ENCODE measurements at places on chromosomes 12 and 14. TPM values are rescaled to one million over a fixed set of nuclear protein-coding genes. Genes with fewer than 3 reads are reported as not detected.

ZFP36L1 gene
- 127 TPM for total RNA-seq

ADAM21 gene
- total RNA-seq, result 0.11 TPM

SRGAP1 gene
- 17.5 TPM for total RNA-seq

TRPV4 gene
- 1.3 TPM for total RNA-seq

FAM177A1 gene
- total RNA-seq, result 55.6 TPM

UBE3B gene
- 72.5 TPM for total RNA-seq

OXA1L gene
- total RNA-seq, result 131 TPM

CD69 gene
- total RNA-seq, result 5.4 TPM

RHOJ gene
- 10.3 TPM for total RNA-seq

ADIPOR2 gene
- 59.3 TPM for total RNA-seq

PROX2 gene
- total RNA-seq, result not detected

ZDHHC22 gene
- total RNA-seq, result not detected

COCH gene
- 0.40 TPM for total RNA-seq

CCND2 gene
- total RNA-seq, result 110 TPM

KRT79 gene
- not detected for total RNA-seq

KRT75 gene
- total RNA-seq, result not detected

CACNA2D4 gene
- 1.7 TPM for total RNA-seq

PPFIA2 gene
- 2.0 TPM for total RNA-seq

MAGOHB gene
- 15.0 TPM for total RNA-seq

TMEM253 gene
- total RNA-seq, result not detected

SCNN1A gene
- 288 TPM for total RNA-seq

ANKRD52 gene
- 17.9 TPM for total RNA-seq

NRL gene
- total RNA-seq, result 10.3 TPM

SUSD6 gene
- total RNA-seq, result 42.5 TPM

KLRB1 gene
- 0.93 TPM for total RNA-seq

PLA2G1B gene
- total RNA-seq, result not detected

CLEC2D gene
- total RNA-seq, result 10.7 TPM

KRT85 gene
- total RNA-seq, result not detected

TAS2R43 gene
- 26.2 TPM for total RNA-seq

MYF6 gene
- total RNA-seq, result not detected

ZCRB1 gene
- total RNA-seq, result 30.7 TPM

CCDC177 gene
- not detected for total RNA-seq

RAD51AP1 gene
- 0.67 TPM for total RNA-seq

EPYC gene
- not detected for total RNA-seq

ST8SIA1 gene
- total RNA-seq, result 4.7 TPM

SLC39A9 gene
- total RNA-seq, result 64.9 TPM

IL26 gene
- total RNA-seq, result not detected

ADCY4 gene
- total RNA-seq, result 54.5 TPM

All from thyroid gland (tissue), 4 donors.